ENCODE measurements at places on chromosomes 5 and 9.

DNA sequence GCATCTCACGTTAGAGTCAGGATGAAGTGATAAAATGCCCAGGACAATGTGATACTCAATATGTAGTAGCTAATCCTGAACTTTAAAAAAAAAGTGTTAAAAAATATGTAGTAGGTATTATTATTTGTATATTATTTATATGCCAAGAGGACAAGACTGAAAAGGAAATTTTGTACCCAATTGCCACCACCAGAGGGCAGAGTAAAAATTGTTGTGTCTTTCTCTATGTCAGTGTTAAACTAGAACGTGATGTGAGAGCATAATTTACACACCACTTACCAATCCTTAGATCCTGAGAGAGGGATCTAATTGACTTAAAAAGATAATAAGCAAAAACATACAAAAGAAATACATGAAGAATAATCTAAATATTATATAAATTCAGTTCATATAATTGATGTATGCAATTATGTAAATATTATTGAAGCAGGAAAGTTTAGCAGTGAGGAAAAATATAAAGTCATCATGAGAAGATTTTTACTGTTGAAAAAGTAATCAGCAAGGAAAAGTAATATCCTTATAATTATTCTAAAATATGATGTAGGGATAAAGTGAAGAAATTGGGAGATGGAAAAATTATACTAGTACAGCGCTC lies 288.9 kb downstream of the RAB3C start:
- DNase-seq, result peak; percentile 42

- no peak for DNase-seq
These were observed 94.5 kb downstream of the PLPP1 start for GRCh38 chr5:55440188-55440646.

- peak; percentile 50 for DNase-seq
These were observed 2.3 kb downstream of the HAPLN1 start for GRCh38 chr5:83718195-83718825.

DNA sequence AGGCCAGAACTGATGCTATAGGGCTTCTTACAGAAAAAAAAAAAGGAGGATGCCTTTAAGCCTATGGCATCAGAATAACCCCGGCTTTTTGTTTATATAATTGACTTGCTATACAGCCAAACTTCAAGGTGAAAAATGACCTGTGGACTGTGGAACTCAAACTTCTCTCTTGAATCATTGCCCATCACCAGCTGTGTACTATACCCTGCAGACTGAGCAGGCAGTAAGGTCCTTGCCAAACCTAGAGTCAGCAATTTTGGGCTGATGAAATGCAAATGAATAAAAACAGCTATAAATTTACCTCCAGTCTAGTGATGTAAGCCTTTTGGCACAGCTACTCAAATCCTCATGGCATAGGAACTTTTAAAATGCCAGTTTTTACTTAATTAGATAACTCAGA lies 44.5 kb upstream of the PPP3R2 start:
- no peak for DNase-seq

GRCh38 chr5:33509036-33509435 lies 68.3 kb downstream of the TARS1 start:
- DNase-seq, result no peak

- no peak for DNase-seq
These were observed 8.3 kb downstream of the HDHD3 start for GRCh38 chr9:113368348-113368981.

DNA sequence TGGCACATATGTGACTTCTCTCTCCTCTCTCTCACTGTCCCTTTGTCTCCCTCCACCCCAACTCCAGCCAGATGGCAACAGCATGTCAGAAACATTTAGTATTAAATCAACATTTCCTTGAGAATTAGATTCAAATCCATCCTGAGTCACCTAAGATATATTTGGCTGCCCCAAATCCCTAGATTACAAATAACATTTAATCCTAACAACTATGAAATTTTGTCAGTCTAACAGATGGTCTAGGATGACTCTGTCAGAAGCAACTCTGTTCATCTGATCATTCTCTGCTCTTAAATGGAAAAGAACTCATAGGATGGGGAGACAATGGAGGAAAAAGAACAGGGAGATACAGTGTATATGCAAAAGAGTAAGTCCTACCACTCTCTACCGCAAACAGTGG lies 201.2 kb downstream of the TSSK1B start:
- no peak for DNase-seq

DNA sequence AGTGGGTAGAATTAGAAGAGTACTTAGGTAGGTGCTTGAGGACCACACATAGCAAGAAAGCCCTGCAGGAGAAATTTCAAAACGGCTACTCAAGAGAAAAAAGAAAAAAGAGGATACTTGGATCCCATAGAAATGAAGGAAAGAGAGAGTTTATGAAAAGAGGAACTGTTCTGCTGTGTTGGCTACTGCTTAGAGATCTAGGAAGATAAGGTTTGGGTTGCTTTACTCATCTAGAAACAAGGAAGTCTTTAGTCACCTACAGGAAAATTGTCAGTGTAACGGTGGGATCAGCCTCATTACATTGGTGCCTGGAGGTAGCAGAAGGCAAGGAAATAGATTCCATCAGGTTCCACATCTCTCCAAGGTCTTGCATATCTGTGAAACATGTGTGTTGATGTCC lies 14.8 kb upstream of the C5orf46 start:
- DNase-seq, result no peak

GRCh38 chr9:87810008-87810407 lies 72.7 kb upstream of the SPATA31E1 start:
- no peak for DNase-seq

Data from B cell (primary cell).